ENCODE measurements at places on chromosomes 3 and 15.

DNA sequence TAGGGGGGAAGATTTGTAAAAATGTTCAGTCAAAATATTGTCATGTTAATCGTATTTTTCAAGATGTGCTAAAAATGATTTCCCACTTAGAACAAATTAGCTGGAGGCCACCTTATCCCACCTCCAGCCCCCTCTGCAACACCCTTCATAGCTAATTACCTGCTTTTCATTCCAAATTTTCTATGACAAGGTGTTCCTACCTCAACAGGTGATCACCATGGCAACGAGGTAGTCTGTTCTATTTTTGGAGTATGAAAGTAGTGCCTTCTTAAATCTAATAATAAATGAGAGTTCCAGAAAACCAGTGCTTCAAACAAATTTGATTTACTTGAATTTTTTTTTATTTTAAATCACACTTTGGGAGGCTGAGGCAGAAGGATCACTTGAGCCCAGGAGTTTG lies 149.8 kb downstream of the FNDC3B start:
- DNase-seq = no peak

GRCh38 chr3:179016979-179017670 lies 54.5 kb downstream of the ZMAT3 start:
- no peak for DNase-seq

GRCh38 chr15:23033979-23034378 lies 5.4 kb downstream of the TUBGCP5 start:
- no peak for DNase-seq

- peak; percentile 60 for DNase-seq
Measured at GRCh38 chr3:71690341-71690841, 34.8 kb downstream of the EIF4E3 start.

- DNase-seq = peak; percentile 45
Measured at GRCh38 chr3:58835086-58835485, 168.5 kb upstream of the FAM3D start.

- DNase-seq = peak; percentile 4
Measured at GRCh38 chr3:192727032-192727847, at the start of gene FGF12. FGF12 (minus strand) TSS chr3:192727541.

DNA sequence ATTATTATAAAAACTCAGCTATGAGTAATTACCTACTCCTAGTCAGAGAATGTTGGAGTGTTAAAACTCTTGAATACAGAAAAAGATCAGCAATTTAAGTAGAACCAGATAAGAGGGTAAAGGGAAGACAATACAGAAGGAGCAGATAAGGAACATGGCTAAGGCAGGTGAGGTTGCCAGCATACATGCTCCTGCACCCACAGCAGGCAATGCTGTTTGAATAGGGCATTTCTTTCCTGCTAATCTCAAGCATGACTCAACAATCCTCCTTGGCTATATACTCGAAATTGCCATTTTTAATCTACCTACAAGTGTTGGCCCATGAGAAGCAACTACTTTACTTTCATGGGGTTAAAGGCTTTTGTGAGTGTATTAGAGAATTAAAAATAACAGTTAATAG lies 494.5 kb downstream of the DIPK2A start:
- no peak for DNase-seq

DNA sequence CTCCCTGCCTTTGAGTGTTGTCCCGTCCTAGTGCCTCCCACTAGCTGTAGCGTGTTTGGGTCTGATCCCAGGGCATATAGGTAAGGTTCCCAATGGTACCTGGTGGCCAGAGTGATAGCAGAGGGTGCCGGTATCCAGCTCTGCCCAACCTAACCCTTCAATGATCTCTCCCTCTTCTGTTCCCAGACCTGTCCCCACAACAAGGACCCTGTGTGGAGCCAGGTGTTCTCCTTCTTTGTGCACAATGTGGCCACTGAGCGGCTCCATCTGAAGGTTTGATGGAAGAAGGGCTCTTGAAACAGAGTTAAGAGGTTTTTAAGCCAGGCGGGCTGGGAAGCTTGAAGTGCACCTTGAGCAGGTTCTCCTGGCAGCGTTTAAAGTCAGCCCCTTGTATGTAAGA lies 35.5 kb downstream of the ESYT3 start:
- DNase-seq = no peak

GRCh38 chr3:189554868-189555557 lies 76.2 kb upstream of the TP63 start:
- no peak for DNase-seq

DNA sequence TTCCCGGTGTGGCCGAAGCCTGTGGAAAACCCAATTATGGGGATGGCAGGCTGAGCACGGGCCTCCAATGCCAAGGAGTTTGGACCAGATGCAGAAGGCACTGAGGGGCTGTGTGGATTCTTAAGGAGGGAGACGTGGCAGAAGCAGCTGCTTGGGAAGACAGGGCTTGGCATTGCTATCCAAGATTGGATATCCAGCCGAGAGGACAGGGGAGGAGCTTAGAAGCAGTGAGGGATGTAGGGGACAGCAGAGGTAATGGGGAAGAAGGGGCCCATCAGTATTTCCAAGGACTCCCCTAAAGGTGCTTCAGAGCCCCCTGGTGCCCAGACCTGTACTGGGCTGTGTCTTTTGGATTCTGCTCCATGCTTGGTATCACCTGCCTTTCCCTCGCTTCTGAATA lies 112.8 kb upstream of the TLE3 start:
- DNase-seq = no peak

- peak; percentile 93 for DNase-seq
Measured at GRCh38 chr3:57596495-57597126, 533 bp downstream of the ARF4 start.

GRCh38 chr3:53688989-53689388 lies 157.2 kb downstream of the CHDH start:
- DNase-seq = no peak

- DNase-seq = no peak
Measured at GRCh38 chr3:32373844-32374243, 17.8 kb upstream of the CMTM7 start.

DNA sequence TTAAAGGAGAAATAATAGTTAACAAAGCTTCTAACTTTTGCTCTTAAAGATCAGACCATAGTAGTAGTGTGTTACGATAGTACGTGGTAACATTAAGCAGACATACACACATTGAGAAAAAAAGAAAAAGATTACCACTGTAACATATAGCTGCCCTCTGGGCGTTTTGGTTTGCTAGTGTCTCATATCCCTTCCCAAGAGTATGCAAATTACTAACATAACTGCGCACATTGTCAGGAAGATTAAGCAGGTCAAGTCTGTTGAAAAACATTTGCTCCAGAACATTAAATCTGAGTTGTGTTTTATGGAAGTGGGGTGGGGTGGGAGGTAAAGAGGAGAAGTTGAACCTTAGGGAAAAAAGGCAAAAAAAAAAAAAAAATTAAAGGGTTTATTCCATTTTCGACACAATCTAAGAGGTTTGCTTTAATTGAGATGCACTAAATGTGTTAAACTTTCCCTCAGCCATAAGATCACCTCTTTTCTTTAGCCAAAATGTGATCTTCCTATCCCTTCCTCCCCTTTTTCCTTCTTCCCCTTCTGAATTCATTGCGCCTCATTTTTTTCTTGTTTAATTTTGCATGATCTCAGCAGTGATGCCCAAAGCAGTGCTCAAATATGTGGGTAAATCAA lies 1.5 kb upstream of the LRIG1 start:
- DNase-seq = no peak

- DNase-seq = no peak
Measured at GRCh38 chr3:178435575-178435974, 100.7 kb upstream of the KCNMB2 start.

DNA sequence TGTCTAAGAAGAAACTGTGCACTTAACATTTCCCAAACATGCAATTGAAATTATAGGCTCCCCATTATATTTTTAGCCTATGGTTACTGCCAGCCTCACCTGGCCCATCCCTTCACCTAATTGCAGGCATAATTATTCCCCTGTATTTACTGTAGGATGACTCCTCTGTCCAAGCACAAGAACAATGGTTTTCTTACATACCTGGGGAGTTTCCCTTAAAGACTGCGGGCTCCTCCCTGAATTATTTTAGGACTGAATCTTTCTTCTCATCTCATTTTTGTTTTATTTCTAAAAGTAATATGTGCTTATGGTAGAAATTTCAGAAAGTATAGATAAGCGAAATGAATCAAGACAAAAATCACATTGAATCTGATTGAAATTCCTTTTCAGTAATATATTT lies 11.4 kb downstream of the TM4SF1 start:
- no peak for DNase-seq

DNA sequence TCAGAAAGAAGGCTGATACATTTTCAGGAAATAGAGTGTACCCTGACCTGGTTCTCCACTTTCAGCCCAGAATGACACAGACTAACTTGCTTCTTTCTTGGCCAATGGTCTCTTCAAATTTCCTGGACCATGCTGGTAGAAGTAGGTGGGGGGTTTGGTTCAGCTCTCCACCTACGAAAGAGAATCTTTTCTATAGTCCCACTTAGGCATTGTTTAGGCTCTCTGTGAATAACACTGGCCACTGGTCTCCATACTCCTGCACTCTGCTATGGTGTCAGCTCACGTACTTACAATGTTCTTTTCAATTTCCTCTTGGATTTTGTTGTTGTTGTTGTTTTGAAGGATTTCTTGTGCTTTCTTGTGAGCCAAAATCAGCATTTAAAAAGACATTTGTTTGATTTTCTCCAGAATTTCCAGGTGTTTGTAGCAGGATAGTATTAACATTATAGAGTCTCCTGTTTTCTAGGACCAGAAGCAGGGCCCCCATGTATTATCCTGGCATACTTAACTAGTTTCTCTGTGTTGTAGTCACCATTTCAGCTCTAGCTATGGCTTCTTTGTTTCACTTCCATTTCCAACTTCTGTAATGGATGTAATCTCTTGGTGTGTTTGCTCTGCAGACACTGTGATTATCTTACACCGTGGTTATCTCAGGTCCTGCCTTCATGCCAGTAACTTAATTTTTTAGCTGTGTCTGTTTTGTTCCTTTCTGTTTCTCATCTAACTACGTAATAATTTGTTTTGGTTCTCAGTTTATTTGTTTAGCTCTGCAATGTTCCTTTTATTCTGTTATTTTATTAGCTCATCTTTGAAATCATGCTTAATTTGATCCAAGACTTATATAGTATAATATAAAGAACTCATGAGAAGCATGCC lies 61.4 kb downstream of the CHRNA7 start:
- DNase-seq = no peak

GRCh38 chr3:96959901-96960641 lies 145.7 kb downstream of the EPHA6 start:
- no peak for DNase-seq

DNA sequence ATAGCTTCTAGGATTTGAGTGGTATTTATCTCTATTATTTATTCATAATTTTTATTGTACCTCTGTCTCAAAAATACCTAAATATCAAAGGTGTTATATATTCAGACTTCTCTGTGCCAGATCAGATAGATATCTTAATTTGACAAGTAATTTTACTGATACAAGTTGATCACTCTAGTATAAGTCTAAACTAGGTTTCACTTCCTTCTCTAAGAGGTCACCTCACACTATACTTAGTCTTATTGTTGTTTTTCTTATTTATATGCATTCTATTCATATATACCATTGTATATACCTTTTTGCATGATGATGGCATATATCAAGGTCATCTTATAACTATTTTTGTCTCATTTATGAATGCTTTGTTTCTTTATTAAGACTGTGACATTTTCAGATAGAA lies 26.4 kb upstream of the HGD start:
- no peak for DNase-seq

DNA sequence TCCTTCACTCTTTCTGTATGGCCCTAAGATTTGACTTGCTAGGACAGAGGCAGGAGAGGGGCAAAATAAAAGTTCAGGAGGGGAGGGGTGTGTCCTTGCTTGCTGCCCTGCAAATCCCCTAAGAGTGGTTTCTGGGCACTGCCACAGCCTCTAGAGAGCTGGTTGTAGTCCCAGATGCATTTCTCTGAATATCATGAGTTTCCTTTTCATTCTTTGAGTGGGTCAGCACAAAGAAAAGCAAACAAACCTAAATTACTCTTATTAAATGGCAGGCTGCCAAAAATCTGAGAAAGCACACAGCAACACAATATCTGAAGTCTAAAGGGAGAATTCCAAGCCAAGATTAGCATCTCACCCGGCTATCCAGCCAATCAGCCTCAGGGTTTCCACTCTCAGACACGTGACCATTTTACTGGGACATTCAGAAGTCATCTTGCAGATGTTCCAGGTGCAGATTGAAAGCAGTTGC lies 919.3 kb downstream of the TUSC7 start:
- peak; percentile 70 for DNase-seq

- DNase-seq = no peak
Measured at GRCh38 chr3:143163562-143164100, 44.1 kb downstream of the CHST2 start.

GRCh38 chr15:63367390-63367789 lies 14.3 kb downstream of the CA12 start:
- DNase-seq = no peak

- DNase-seq = no peak
Measured at GRCh38 chr3:11776346-11776745, 70.3 kb downstream of the TAMM41 start.

DNA sequence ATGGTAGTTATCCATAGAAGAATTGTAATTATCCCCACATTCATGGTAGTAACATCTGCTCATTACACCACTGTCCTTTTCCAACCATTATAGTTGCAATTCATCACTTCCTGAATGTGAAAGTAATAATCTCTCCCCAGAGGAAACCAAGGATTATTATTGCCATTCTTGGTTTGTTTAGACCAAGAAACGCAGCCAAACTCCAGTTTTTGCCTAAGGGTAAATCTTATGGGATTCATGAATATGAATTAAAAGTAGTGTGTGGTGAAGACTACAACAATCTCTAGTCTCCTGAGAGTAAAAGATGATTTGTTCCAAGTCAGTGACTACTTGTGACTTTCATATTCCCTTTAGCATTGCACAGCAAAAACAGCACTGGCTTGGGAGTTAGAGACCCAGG lies 45.7 kb upstream of the ABI3BP start:
- DNase-seq = no peak

- peak; percentile 53 for DNase-seq
Measured at GRCh38 chr3:58640700-58641372, 25.7 kb downstream of the FAM3D start.

DNA sequence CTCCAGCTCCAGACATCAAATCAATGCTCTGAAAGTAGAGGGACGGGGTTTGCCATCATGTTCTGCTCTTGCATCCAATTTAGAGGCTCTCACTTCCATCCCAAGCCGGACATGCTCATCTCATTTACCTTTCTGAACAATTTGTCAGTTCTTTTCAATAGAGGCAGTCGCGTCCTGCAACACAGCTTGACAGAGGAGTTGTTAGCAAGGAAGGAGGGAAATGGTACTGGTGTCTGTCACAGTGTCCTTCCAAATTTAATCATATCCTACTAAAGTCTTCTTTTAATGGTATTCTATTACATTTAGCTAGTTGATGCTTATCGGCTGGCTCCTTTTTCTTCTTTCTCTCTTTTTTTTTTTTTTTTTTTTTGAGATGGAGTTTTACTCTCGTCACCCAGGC lies 45.6 kb downstream of the HHLA2 start:
- DNase-seq = no peak

GRCh38 chr15:65611888-65612615 lies 1.1 kb upstream of the INTS14 start:
- no peak for DNase-seq

GRCh38 chr3:31709526-31709925 lies 176.8 kb downstream of the STT3B start:
- DNase-seq = no peak

GRCh38 chr3:197800379-197800778 lies 9.3 kb downstream of the LRCH3 start:
- no peak for DNase-seq
